ENCODE measurements at places on chromosomes 6 and 20.
A peak's percentile ranks its signal among the peaks of the same experiment; 100 is the strongest.

DNA sequence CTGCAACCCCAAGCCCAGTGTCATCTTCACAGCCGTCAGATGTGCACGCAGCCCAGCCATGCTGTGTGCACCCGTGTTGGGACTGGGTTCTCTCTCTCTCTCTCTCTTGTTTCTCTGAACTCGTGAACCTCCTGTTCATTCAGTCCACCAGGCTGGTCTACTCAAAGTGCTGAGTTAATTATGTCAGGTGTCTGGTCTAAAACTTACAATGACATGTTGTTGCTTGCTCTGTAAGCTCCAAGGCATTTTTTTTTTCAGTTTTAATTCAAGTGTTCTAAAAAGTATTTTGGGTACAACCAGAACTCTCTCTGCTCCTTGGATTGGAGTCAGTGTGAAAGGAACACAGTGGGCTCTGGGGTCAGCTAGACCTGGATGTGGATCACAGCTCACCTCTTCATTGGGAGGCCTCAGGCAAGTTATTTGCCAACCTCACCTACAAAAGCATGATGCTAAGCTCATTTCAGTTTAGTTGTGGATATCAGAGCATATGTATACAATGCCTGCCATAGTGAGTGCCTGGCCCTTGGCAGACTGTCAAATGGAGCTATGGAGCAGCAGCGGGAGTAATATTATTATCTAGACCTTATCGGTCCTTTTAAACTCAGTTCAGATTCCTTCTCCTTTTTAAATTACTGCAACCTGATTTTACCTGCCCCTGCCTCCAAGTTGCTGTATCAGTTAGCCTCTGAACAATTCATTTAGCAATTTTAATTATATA lies 59.5 kb downstream of the PLEKHG1 start:
- no peak for DNase-seq

DNA sequence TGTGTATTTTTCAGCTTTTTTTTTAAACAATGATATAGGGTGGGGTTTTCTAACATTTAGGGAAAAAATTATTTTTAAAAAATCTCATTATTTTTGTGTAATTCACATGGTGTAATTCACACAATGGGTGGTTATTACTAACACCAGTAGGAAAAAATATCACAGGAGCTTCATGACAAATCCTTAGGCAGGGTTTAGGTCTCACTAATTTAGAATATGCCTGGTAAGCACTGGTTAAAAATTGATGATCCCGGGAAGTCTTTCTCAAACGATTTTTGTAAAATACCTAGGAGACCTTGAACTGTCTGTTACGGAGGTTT lies 29.5 kb upstream of the ZNF217 start:
- no peak for DNase-seq

GRCh38 chr6:81731814-81732213 lies 20.7 kb downstream of the TENT5A start:
- DNase-seq, result no peak

GRCh38 chr6:6900569-6901204 lies 207.1 kb upstream of the RREB1 start:
- no peak for DNase-seq

DNA sequence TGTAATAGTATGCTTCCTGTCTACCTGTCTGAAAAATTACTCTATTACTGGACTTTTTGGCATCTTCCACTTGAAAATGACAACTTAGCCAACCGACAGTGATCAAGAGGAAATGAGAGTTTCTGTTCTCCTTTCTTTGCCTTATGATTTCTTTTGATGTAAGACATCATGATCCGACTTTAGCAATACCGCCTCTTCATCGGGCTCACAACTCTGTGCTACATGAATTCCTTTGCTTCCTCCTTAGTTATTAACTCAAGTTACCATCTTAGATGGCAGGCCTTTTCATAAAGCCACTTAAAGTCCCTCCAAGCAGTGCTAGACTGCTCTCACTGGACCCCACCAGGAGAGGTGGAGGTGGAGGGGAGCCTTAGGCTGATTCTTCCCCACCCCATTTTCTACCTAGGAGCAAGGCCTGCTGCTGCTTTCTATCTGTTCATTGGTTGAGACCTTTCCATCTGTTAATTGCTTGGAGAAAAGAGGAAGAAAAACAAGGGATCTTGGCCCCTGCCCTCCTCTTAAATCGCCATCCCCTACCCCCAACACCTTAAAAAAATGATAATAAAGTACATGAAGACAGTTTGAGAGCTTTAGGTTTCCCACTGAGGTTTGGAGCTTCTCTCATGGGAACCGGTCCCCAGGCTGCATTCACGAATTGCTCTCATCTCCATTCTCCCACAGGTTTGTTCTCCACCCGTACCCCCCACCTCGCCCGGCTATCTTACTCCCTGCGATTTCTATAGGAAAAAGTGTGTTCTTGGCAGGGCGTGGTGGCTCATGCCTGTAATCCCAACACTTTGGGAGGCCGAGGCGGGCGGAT lies 21.6 kb upstream of the MCM3 start:
- no peak for DNase-seq

GRCh38 chr6:38634518-38634917 lies 5.2 kb downstream of the BTBD9 start:
- no peak for DNase-seq

DNA sequence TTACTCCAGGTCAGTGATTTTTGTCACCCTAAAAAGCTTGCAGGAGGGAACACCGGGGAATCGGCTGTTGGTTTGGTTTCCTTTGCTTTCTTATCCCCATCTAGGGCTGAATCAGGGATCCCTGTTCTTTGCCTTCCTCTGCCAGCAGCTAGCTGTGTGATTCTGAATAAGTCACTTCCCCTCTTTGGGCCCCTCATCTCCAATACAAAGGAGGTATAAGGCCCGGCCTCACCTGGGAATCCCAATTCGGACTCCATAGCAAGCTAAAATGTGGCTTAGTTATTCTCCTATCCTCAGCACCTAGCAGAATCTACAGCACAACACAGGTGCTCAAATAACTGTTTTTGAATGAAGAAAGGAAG lies 18.5 kb upstream of the ARMC12 start:
- DNase-seq, result no peak

DNA sequence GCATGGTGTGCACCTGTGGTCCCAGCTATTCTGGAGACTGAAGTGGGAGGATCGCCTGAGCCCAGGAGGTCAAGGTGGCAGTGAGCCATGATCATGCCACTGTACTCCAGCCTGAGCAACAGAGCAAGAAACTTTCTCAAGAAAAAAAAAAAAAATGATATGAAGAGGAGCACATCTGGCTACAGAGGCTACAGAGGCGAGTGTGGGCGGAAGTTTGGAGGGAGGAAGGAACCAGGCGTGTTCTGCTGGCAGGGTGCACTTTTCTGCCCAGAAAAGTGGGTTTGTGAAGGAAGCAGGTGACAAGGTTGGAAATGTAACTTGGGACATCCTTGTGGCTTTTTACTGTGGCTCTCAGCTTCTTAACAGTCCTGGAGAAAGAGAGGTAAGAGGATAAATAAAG lies 96.7 kb downstream of the SNX5 start:
- no peak for DNase-seq

- no peak for DNase-seq
These were observed 72.0 kb upstream of the PRL start for GRCh38 chr6:22368794-22369193.

DNA sequence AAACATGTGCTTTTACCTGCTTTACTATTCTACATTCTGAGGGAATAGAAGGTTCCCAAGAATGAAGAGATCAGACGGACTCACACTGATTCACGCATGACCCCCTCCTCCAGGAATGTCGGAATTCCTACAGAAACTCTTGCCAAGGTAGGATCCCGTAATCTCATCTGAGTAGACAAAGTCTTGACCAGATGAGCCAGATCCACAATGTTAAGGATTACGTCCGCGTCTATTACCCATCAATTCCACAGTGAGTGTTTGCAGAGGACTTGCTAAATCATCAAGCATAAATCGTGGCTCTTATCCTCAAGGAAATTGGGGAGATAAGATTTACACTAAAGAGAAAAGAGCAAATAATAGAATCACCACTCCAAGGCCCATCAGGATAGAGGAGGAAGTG lies 245.9 kb upstream of the FOXQ1 start:
- DNase-seq, result no peak

DNA sequence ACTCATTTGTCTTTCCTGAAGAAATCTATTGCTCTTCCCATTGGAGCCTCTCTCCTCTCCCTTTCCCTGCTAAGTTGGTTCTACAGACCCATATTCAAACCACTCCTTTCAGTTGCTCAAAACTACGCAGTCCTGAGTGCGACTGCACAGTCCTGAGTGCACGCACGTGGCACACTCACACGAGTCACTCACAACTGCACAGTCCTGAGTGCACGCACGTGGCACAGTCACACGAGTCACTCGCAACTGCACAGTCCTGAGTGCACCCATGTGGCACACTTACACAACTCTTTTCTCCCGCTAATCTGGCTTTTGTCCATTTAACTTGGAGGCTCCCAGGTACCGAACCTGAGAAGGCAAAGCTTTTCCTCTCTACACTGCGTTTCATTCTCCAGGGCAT lies 159.7 kb downstream of the RNASET2 start:
- no peak for DNase-seq

DNA sequence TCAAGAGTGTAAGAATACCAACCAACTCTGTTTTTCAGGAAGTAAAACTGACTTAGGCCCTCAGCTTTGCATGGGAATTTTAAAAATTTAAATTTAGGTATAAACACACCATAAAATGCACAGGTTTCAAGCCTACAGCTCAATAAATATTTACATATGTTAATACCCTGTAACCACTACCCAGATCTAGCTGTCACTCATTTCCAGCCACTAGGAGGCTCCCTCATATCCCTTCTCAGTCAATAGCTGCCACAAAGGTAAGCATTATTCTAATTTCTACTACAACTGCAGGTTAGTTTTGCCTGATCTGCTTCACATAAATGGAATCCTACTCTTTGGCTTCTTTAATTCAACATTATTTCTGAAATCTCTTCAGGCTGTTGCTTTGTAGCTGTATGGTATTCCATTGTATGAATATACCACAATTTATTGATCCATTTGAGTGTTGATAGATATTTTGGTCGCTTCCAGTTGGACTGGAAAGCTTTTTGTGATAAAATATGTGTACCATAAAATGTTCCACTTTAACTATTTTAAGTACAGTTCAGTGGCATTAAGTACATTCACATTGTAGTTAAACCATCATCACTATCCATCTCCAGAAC lies 32.5 kb upstream of the MEI4 start:
- peak; percentile 34 for DNase-seq

GRCh38 chr6:17885889-17886576 lies 101.4 kb downstream of the KIF13A start:
- DNase-seq, result no peak

GRCh38 chr20:10868299-10868698 lies 194.5 kb upstream of the JAG1 start:
- DNase-seq, result no peak

- no peak for DNase-seq
These were observed 135.5 kb upstream of the PLCB4 start for GRCh38 chr20:8933381-8933807.

DNA sequence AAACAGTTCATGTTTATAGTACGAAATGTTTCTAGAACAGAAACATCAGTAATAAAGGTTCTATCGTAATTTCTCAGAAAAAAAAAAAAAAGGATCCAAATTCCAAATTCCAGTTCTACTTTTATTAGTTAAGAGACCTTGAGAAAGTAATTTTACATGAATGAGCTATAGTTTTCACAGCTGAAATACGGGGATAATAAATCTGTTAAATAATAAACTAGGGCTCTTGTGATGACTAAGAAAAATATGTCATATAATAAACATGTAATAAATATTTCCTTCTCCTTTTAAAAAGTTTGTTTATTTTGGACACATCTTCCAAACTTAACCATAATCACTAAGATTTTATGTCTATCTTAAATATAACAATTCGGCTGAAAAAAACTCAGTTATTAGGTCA lies 17.8 kb downstream of the RARS2 start:
- DNase-seq, result no peak

DNA sequence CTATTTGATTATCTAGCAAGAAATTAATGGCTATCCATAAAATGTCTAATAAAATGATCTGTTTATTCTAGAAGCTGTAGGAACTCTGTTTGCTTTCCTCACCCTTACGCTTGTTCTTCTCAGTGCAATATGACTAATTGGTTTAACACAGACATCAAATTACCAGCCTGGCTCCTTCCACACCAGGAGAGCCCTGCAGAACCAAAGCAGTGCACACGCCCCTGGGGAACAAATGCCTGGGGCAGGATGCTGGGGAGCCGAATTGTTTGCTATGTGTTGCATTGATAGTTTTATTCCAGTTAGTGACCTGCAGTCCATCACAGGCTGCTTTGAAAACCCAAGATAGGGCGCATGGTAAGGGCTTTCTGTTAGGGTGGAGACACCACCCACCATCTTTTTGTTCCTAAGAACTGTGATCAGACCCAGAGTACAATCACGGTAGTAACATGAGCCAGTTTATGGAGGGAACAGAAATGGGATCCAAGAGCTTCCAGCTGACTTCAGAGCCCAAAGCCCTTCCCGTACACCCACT lies 126.4 kb upstream of the CD93 start:
- no peak for DNase-seq

- DNase-seq, result no peak
These were observed 2.6 kb downstream of the SLCO4A1 start for GRCh38 chr20:62644802-62645496.

GRCh38 chr6:111576291-111576690 lies 29.4 kb downstream of the TRAF3IP2 start:
- no peak for DNase-seq

DNA sequence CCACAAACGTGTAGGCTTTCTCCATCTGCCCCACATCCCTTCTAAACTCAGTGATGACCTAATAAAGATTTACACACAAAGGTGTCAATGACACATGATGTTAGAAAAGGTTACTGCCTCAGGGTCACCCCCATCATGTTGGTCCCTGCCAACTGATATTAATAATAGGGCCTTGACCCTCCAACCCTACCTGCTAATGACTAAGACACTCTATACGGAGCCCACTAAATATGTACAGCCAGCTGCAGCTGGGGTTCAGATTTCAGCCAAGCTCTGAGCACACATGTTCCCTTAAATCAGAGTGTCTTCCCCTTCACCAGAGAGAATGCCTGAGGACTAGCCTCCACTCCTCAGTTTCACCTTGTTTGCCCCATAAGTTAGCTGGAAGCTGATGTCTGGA lies 67.4 kb upstream of the SNRPB2 start:
- DNase-seq, result no peak

GRCh38 chr6:100999034-100999597 lies 118.0 kb upstream of the ASCC3 start:
- DNase-seq, result no peak

GRCh38 chr20:64077876-64078551 lies 1.3 kb downstream of the RGS19 start:
- no peak for DNase-seq

GRCh38 chr6:55569638-55570037 lies 9.4 kb downstream of the HMGCLL1 start:
- no peak for DNase-seq

- DNase-seq, result peak; percentile 89
These were observed 80.8 kb upstream of the RBM24 start for GRCh38 chr6:17200395-17200794.

- DNase-seq, result no peak
These were observed 33.9 kb upstream of the RNGTT start for GRCh38 chr6:88997327-88997726.

DNA sequence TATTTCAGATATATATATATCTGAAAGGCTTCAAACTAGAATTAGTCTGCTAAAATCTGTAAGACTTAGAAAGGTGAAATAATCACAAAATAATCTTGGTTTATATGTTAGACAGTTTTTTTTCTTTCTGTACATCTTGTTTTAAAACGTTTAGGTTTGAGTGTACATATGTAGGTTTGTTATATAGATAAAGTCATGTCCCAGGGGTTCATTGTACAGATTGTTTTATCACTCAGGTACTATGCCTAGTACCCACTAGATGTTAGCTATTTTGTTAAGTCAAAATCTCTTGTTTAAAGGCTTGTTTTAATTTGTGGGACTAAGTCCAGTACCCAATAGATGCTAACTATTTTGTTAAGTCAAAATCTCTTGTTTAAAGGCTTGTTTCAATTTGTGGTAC lies 1339.0 kb upstream of the CITED2 start:
- no peak for DNase-seq

GRCh38 chr6:12761376-12762115 lies 45.0 kb downstream of the PHACTR1 start:
- no peak for DNase-seq
